Thymus (tissue), 14 donors: ENCODE measurements at places on chromosomes 2 and 18.

DNA sequence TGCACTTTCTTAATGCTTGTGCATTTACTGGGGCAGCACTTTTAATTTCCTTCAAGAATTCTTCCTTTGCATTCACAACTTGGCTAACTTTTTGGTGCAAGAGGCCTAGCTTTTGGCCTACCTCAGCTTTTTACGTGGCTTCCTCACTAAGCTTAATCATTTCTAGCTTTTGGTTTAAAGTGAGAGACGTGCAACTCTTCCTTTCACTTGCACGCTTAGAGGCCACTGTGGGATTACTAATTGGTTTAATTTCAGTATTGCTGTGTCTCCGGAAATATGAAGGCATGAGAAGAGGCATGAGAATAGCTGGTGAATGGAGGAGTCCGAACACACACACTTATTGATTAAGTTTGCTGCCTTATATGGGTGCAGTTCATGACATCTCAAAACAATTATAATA, 354.1 kb downstream of the DLGAP1 start:
- no peaks in the 10 kb centered on the region for H3K27me3 ChIP-seq
- no peak for DNase-seq
- no peak overlapping the region for H3K27ac ChIP-seq
- H3K4me3 ChIP-seq = no peak overlapping the region

DNA sequence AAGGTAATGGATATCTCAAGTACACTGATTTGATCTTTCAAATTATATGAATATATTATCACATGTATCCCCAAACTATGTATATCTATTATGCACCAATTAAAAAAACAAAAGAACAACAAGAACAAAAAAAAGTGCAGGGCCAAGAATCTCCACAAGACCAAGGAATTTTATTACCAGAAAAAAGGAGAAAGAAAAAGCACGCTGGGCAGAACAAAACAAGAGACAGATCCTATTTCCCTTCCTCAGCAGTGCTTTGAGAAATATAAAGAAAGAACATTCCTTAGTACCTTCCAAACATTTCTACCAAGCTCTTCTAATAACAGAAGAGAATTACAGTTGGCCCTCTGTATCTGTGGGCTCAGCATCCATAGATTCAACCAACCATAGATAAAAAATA, 144.7 kb upstream of the CREB1 start:
- H3K36me3 ChIP-seq = no peaks in the 10 kb centered on the region
- no peak for DNase-seq
- no peaks in the 10 kb centered on the region for H3K4me1 ChIP-seq
- H3K27me3 ChIP-seq = no peaks in the 10 kb centered on the region
- H3K4me3 ChIP-seq = no peak overlapping the region
- no peak overlapping the region for H3K27ac ChIP-seq

DNA sequence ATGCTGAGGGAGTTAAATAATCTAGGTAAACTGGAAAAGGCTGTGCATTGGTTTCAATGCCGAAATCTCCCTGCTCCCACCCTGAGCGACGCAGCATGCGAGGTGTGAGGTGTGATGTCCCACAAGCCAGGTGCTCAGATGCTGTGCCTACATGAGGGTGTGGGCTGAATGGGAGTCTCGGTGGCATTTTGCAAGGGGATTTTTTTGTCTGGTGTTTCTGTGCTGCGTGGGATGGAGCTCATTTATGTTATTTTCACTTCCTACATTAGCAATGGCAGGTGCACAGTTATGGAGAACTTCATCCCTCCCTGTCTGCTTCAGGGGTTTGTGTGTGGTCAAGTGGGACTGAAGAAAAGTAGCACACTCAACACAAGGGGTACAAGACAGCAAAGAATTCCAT, 110.2 kb upstream of the CCDC68 start:
- no peaks in the 10 kb centered on the region for H3K4me1 ChIP-seq
- H3K4me3 ChIP-seq = no peak overlapping the region
- H3K27me3 ChIP-seq = no peaks in the 10 kb centered on the region
- H3K36me3 ChIP-seq = no peaks in the 10 kb centered on the region
- no peak for DNase-seq

GRCh38 chr18:34633368-34633767, 76.7 kb upstream of the DTNA start:
- no peaks in the 10 kb centered on the region for H3K36me3 ChIP-seq
- no peak for DNase-seq
- no peak overlapping the region for H3K4me3 ChIP-seq
- H3K4me1 ChIP-seq = no peaks in the 10 kb centered on the region
- no peak overlapping the region for H3K27ac ChIP-seq

DNA sequence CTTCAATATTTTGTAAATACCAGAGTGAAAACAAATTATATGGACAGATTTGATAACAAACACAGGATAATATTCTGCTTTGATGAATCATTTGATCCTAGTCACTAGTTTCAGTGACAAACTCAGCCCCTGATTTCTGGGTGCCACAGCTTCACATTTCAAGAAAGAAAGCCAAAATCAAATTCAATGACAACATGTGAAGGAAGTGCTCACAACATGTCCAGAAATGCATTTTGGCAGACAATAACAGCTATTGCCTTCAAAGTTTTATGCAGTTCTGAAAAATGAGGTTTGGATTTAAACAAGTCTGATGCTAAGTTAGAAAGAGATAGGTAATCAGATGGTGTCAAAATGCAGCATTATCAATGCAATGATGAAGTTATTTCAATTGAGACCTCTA, 106.9 kb upstream of the PIEZO2 start:
- no peak overlapping the region for H3K27ac ChIP-seq
- H3K27me3 ChIP-seq = no peaks in the 10 kb centered on the region
- no peaks in the 10 kb centered on the region for H3K4me1 ChIP-seq
- no peak for DNase-seq

- H3K27ac ChIP-seq = no peak overlapping the region
- no peak for DNase-seq
- H3K4me3 ChIP-seq = no peak overlapping the region
- no peaks in the 10 kb centered on the region for H3K36me3 ChIP-seq
- H3K4me1 ChIP-seq = no peaks in the 10 kb centered on the region
These were observed 47.1 kb downstream of the MREG start for GRCh38 chr2:215966274-215966673.
